A549 treated with AZD2906 at 1 μM for 4 hours (cell line): ENCODE measurements at places on chromosomes 6 and 20. TPM values are rescaled to one million over a fixed set of nuclear protein-coding genes. Genes with fewer than 3 reads are reported as not detected.

Gene NOTCH4
- total RNA-seq, result 0.60 to 0.95 TPM (median 0.81 TPM) in 5 replicates

Gene THBS2
- total RNA-seq, result 0.02 to 0.05 TPM (median 0.03 TPM) in 4 of 5 replicates, not detected in the other

Gene TBXT
- total RNA-seq, result not detected in 5 replicates

Gene PPIL6
- total RNA-seq, result 3.1 to 3.7 TPM (median 3.5 TPM) in 5 replicates

Gene GPR6
- total RNA-seq, result not detected in 5 replicates

Gene BTN1A1
- total RNA-seq, result not detected in 5 replicates

Gene KIF6
- 0.16 to 0.29 TPM (median 0.25 TPM) in 5 replicates for total RNA-seq

Gene ZBTB46
- 0.73 to 0.85 TPM (median 0.76 TPM) in 5 replicates for total RNA-seq

Gene PEX3
- total RNA-seq, result 9.1 to 12.1 TPM (median 10.4 TPM) in 5 replicates

Gene VSX1
- total RNA-seq, result 0.66 to 1.2 TPM (median 0.93 TPM) in 5 replicates

Gene OR2B6
- 0.10 TPM in 1 of 5 replicates, not detected in the others for total RNA-seq

Gene HLA-DOB
- total RNA-seq, result 0.05 to 0.14 TPM (median 0.12 TPM) in 4 of 5 replicates, not detected in the other

Gene WTAP
- 64.8 to 70.6 TPM (median 65.7 TPM) in 5 replicates for total RNA-seq

Gene HELZ2
- total RNA-seq, result 30.2 to 39.3 TPM (median 31.3 TPM) in 5 replicates

Gene GTSF1L
- not detected in 5 replicates for total RNA-seq

Gene ADGB
- not detected in 5 replicates for total RNA-seq

Gene LCA5
- 0.32 to 0.93 TPM (median 0.52 TPM) in 5 replicates for total RNA-seq

Gene CRISP2
- total RNA-seq, result not detected in 5 replicates

Gene DEFB110
- not detected in 5 replicates for total RNA-seq

Gene MLN
- total RNA-seq, result not detected in 5 replicates

Gene TGM2
- 368 to 554 TPM (median 506 TPM) in 5 replicates for total RNA-seq

Gene EYS
- 0.02 to 0.11 TPM (median 0.10 TPM) in 4 of 5 replicates, not detected in the other for total RNA-seq

Gene PGM3
- total RNA-seq, result 23.5 to 33.3 TPM (median 26.0 TPM) in 5 replicates

Gene PERP
- total RNA-seq, result 74.2 to 82.5 TPM (median 77.1 TPM) in 5 replicates

Gene ULBP3
- 3.7 to 4.6 TPM (median 4.2 TPM) in 5 replicates for total RNA-seq

Gene ZBP1
- 0.02 to 0.03 TPM in 2 of 5 replicates, not detected in the others for total RNA-seq

Gene RAET1E
- total RNA-seq, result 1.6 to 3.6 TPM (median 2.8 TPM) in 5 replicates

Gene ENPP4
- total RNA-seq, result 0.24 to 0.35 TPM (median 0.31 TPM) in 5 replicates

Gene ANGPT4
- total RNA-seq, result 0.02 to 0.04 TPM (median 0.03 TPM) in 4 of 5 replicates, not detected in the other

Gene TULP1
- not detected in 5 replicates for total RNA-seq

Gene TMC2
- total RNA-seq, result not detected in 5 replicates
